Type B pancreatic cell (in vitro differentiated cells): ENCODE measurements at places on chromosomes 16 and 17. TPM values are rescaled to one million over a fixed set of nuclear protein-coding genes. Genes with fewer than 3 reads are reported as not detected.

- peak overlapping the region; percentile 51 for H3K4me3 ChIP-seq
- H3K27me3 ChIP-seq: no peaks in the 10 kb centered on the region
- peak overlapping the region; percentile 96 for H3K27ac ChIP-seq
Observed at GRCh38 chr16:11359370-11359769, 14.1 kb downstream of the RMI2 start.

DNA sequence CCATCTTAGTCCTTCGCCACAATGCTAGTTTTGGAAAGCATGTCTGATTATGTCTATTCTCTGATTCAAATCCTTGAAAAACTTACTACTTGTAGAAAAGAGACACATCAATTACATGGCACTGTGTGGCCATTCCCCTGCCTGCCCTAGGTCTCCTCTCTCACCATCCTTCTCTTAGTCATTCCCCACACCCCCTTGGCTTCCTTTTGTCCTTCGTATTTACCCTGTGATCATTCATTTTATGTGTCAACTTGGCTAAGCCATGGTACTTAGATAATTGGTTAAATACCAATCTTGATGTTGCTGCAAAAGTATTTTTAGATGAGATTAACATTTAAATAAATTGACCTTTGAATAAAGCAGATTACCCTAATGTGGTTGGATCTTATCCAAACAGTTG is 122.9 kb upstream of the CDH11 start:
- H3K27me3 ChIP-seq: peaks cover 15% of the 10 kb centered on the region
- H3K36me3 ChIP-seq: no peaks in the 10 kb centered on the region
- no peak for DNase-seq
- H3K4me3 ChIP-seq: no peak overlapping the region

DNA sequence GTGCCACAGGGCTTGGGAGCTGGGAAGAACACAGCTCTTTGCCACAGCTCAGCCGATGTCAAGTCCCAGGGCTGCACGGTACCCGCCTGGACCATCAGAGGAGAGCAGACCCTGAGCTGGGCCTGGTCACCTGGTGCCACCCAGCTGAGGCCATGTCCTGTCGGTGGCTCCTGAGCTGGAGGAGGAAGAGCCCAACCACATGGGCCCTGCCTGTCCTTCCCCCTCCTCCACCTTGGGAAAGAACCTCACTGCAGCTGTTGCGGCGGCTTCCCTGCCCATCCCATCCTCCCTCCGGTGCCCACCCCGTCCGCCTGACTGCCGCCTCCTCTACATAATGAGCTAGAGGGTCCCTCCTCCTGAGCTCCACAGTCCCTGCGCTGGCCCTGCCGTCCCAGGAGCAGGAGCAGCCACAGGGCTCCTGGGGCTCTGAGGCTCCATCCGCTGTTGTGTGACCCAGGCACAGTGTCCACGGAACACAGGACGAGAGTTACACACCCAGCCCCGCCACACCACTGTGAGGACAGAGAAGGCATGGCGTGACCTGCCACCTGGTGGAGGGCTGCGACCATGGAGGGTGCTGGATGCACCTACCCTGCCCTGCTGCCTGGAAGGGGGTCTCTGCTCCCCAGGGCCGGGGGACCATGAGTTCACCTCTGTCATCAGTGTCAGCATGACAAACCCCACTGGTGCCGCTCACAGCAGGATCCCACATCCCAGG is 21.4 kb upstream of the CHMP6 start:
- H3K27ac ChIP-seq: peak overlapping the region; percentile 21
- H3K4me3 ChIP-seq: no peak overlapping the region
- H3K4me1 ChIP-seq: peaks cover 4% of the 10 kb centered on the region
- no peaks in the 10 kb centered on the region for H3K36me3 ChIP-seq

DNA sequence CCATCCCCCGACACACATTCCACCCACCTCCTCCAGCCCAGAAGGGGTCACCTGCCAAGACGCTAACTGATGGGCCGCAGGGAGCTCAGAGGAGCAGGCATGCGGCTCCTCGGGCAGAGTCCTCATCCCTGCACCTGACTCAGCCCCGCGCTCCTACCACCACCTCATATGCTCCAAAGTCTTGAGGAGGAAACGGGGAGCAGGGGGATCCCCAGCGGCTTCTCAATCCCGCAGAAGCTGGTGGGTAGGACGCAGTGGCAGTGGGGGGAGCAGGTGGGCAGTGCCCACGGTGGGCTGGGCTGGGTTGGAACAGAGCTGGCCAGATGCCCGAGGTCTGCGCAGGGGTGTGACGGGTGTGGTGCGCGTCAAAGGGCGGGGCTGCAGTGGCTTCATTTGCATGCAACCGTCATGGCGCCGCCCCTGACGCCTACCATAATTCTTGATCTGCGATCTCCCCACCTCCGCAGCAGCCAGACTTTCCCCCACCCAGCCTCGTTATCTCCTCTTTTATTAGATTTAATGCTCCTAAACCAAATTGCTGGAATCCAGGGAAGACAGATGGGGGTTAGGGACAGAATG is 39.0 kb upstream of the EMP2 start:
- no peak for DNase-seq
- H3K27me3 ChIP-seq: peaks cover 11% of the 10 kb centered on the region
- H3K27ac ChIP-seq: peak overlapping the region; percentile 70

The KRTAP16-1 gene
- not detected in 2 replicates for total RNA-seq

DNA sequence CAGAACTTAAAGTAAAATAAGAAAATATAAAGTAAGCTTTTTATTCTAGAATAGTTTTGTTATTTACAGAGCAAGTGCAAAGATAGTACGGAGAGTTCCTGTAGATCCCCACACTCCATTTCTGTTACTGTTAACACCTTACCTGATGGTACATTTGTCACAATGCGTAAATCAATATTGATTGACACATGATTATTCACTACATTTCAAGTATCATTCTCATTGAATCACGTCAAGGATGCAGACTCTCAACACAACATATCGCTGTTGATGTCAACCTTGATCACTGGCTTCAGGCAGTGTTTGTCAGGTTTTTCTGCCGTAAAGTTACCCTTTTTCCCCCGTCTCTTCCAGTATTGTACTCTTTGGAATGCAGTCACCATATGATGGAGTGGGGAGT is 64.2 kb upstream of the WSCD1 start:
- no peaks in the 10 kb centered on the region for H3K36me3 ChIP-seq
- peaks cover 3% of the 10 kb centered on the region for H3K27me3 ChIP-seq
- no peak for DNase-seq

DNA sequence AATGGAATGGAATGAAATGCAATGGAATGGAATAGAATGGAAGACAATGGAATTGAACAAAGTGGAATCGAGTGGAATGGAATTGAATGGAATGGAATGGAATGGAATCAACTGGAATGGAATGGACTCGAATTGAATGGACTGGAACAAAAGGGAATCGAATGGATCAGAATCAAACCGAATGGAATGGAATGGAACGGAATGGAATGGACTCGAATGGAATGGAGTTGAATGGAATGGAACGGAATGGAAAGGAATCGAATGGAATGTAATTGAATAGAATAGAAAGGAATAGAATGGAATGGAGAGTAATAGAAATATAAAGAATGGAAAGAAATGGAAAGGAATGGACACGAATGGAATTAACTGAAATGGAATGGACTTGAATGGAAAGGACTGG is 475.2 kb upstream of the WSB1 start:
- H3K27me3 ChIP-seq: no peaks in the 10 kb centered on the region
- DNase-seq: no peak
- H3K36me3 ChIP-seq: no peaks in the 10 kb centered on the region
- H3K4me3 ChIP-seq: no peak overlapping the region
- no peaks in the 10 kb centered on the region for H3K4me1 ChIP-seq
- H3K27ac ChIP-seq: no peak overlapping the region

The AANAT gene
- total RNA-seq: not detected in 2 replicates

GRCh38 chr17:39928858-39929645 is 1.5 kb downstream of the LRRC3C start:
- no peaks in the 10 kb centered on the region for H3K36me3 ChIP-seq
- DNase-seq: no peak
- peak overlapping the region; percentile 78 for H3K27ac ChIP-seq
- H3K4me3 ChIP-seq: peak overlapping the region; percentile 73
- peaks cover 27% of the 10 kb centered on the region for H3K4me1 ChIP-seq

The TBKBP1 gene
- 10.5 and 19.7 TPM in 2 replicates for total RNA-seq
